ENCODE measurements at places on chromosomes 5 and 9.

GRCh38 chr5:99248066-99248465 lies 319.3 kb upstream of the CHD1 start:
- DNase-seq: no peak

GRCh38 chr5:67465537-67466207 lies 269.1 kb upstream of the CD180 start:
- DNase-seq: no peak

DNA sequence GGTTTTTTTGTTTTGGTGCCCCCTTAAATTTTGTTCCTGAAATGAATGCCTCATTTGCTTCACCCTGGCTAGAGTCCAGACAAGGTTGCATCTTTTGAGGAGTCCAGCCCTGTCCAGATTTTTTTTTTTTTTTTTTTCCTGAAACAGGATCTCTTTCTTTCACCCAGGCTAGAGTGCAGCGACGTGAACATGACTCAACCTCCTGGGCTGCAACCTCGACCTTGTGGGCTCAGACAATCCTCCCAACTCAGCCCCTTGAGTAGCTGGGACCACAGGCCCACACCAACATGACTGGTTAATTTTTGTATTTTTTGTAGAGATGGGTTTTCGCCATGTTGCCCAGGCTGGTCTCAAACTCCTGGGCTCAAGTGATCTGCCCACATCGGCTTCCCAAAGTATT lies 469.0 kb upstream of the BRINP1 start:
- no peak for DNase-seq

DNA sequence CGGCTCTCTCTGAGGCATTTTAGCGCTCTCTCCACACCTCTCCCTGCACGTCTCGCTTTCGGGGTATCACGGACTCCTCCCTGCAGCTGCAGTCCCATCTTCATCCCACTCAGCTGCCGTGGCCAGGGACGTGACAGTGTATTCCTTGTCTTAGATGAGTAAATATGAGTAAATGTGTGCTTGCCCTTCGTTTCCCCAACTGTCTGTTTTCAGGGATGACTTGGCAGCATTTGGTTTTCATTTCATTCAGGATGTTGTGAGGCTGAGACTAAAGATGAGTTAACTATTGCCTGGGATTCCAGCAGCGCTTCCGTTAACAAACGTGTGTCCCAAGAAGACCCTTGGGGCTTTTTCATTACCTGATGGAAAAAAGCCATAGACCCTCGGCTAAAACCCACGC lies 29.5 kb downstream of the GDNF start:
- DNase-seq: no peak

DNA sequence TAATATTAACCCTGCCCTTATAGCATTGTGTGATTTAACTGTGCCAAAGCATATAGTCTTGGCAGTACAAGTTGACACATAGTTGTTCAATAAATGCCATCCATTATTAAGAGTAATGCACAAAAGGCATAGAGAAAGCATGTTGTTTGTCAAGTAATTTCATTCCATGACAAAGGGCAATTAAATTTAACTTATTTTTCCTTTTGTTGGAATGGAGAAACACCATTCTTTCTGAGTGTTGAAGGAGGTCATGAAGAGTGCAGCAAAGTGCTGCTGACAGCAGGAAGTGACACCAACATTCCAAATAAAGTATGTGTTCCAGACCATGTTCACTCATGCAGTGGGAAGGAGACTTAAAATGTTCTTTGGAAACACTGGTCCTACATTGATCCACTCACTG lies 29.1 kb downstream of the ANKDD1B start:
- no peak for DNase-seq

DNA sequence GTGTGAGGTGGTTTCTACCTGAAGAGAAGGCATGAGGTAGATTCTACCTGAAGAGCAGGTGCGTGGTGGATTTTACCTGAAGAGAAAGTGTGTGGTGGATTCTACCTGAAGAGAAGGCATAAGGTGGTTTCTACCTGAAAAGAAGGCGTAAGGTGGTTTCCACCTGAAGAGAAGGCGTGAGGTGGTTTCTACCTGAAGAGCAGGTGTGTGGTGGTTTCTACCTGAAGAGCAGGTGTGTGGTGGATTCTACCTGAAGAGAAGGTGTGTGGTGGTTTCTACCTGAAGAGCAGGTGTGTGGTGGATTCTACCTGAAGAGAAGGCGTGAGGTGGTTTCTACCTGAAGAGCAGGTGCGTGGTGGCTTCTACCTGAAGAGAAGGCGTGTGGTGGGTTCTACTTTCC lies 192.8 kb downstream of the MED10 start:
- no peak for DNase-seq

DNA sequence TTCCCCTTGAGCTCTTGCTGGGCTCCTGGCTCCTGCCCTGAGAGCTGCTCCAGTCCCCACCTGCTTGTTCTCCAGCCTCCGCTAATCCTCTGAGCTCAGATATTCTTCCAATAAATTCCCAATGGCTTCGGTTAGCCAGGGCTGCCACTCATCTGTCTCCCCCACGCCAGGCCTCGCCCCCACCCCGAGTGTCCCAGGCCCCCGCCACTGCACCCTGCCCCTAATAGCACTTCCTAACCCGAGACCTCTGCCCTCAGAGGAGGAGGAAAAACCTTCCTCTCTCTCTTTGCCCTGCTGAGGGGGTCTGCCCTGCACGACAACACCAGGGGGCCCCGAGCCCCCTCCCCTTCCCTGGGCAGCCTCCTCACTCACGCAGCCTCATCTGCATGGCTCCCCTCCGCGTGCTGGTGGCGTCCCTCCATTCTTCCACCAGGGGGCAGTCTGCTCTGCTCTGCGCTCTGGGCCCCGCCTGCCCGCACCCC lies 5.4 kb upstream of the LCN15 start:
- DNase-seq: peak; percentile 60

DNA sequence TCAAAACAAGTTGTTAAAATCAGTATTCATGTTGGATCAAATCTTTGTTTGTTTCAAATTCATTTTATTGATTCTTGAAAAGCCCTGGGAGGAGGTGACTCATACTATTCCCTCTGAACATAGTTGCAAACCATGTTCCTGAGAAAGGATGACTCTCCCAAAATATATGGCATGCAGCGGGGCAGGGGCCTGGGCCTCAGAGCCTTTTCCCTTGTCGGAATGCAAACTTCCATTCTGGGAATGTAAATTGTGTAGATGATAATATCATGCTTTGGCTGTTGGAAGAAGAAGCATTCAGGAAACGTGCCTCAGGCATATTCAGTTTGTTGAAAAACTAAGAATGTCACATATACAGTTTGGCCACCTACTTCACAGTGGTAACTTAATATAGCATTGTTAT lies 242.0 kb downstream of the AUH start:
- DNase-seq: no peak

DNA sequence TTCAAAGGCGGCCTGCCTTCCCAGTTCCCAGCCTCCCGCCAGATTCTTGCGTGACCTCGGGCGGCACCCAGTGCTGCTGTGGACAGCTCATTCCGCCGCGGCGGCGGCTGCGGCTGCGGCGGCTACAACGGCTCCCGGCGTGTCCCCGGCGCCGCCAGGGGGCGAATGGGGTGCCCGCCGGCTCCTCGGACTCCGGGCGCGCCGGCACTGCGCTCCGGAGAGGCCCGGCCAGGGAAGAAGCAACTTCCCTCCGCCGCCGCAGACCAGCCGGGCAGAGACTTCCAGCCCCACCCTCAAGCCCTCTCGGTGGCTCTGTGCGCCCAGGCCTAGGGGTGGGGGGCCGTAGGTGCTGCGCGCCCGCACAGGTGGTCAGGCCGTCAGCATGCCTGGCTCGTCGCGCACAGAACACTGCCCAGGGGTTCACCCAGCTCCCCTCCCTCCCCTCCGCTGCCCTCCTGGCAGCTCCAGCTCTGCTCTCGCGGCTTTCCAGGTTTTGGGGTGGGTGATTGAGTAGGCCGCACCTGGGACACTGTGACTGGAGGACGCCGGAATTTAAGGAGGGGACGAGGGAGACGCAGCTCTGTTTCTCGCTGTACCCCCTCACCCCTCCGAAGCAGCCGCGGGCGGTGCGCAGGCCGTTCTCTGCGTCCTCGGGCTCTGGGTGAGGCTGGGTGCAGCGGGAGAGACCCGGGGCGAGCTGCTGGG lies 20.2 kb downstream of the IGIP start:
- peak; percentile 74 for DNase-seq

DNA sequence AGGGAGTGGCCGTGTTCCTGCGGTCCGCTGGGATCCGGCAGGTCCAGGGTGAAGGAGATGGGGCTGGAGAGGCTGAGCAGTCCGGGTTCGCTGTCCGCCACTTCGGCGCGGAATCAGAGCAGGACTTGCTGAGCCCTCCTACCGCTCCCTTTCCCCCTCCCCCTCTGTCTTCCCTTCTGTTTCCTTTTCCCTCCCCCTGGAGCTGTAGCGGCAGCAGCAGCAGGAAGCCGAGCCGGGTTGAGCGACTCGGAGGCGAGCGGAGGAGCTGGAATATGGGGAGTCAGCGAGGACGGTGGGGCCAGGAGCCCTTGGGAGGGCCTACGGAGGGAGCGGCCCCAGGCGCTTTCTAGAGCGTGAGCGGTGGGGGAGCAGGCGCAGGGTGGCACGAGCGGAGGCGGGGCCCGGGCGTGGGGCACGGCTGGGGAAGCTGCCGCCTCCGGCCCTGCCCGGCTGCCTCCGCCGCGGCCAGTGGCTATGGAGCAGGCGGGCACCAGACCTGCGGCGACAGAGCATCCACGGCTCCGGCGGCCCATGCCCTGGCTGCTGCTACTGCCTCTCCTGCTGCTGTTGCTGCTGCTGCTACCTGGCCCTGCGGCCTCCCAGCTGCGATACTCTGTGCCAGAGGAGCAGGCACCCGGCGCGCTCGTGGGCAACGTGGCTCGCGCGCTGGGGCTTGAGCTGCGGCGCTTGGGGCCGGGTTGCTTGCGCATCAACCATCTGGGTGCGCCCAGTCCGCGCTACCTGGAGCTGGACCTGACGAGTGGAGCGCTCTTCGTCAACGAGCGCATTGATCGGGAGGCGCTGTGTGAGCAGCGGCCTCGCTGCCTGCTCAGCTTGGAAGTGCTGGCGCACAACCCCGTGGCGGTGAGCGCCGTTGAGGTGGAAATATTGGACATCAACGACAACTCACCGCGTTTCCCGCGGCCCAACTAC lies at the start of gene PCDHAC2:
Gene PCDHAC2, plus strand, starts transcription at position 184 of the 933 bp plus-strand sequence. Its CDS starts 291 bp downstream, at position 475.
- no peak for DNase-seq

- DNase-seq: no peak
Measured at GRCh38 chr5:156560002-156560401, 233.0 kb downstream of the SGCD start.

- DNase-seq: no peak
Measured at GRCh38 chr5:124920909-124921666, 174.6 kb upstream of the ZNF608 start.

DNA sequence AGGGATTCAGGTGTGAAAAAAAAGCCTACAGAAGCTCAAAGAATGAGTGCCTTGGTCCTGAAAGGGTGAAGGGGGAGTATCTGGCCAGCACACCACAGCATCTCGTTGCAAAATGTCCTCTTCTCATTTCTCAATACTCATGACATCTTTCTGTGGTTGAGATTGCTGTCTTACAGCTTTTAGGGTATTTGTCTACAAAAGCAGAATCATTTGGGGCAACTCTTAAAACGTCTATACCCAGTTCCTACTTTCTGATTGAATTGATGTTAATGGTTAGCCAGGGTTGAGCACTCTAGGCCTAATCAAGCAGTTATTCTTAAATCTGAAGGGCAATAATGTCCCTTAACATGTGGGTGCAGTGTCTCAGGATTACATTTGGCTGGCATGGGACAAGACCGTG lies 21.2 kb upstream of the PCSK5 start:
- no peak for DNase-seq

DNA sequence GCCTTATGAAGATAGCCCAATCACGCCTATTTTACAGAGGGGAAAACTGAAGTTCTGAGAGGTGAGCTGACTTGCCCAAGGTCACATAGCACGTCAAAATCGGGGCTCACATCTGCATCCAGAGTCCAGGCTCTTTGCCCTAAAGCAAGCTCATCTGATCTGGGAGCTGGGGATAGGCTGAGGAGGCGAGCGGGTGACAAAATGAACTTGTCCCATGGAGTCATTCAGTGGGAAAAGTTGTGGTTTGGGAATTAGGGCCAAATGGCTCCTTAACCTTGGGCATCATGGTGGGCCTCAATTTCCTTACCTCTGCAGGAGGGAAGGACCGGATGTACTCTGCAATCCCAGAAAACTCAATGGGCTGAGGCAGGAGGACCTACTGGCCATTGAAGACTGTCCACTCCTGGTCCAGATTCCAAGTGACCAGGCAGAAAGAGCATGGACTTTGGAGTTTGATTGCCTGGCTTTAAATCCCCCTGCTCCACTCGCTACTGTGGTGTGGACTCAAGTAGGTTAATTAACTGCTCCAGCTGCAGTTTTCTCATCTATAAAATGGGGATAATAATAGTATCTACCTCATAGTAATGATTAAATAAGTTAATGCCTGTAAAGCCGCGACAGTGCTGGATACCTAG lies 160.4 kb downstream of the RGS3 start:
- no peak for DNase-seq

- no peak for DNase-seq
Measured at GRCh38 chr9:97188545-97188944, 118.9 kb upstream of the CCDC180 start.

All from hematopoietic multipotent progenitor cell (in vitro differentiated cells).